ENCODE measurements at places on chromosomes 5 and 9.
A peak's percentile ranks its signal among the peaks of the same experiment; 100 is the strongest.

DNA sequence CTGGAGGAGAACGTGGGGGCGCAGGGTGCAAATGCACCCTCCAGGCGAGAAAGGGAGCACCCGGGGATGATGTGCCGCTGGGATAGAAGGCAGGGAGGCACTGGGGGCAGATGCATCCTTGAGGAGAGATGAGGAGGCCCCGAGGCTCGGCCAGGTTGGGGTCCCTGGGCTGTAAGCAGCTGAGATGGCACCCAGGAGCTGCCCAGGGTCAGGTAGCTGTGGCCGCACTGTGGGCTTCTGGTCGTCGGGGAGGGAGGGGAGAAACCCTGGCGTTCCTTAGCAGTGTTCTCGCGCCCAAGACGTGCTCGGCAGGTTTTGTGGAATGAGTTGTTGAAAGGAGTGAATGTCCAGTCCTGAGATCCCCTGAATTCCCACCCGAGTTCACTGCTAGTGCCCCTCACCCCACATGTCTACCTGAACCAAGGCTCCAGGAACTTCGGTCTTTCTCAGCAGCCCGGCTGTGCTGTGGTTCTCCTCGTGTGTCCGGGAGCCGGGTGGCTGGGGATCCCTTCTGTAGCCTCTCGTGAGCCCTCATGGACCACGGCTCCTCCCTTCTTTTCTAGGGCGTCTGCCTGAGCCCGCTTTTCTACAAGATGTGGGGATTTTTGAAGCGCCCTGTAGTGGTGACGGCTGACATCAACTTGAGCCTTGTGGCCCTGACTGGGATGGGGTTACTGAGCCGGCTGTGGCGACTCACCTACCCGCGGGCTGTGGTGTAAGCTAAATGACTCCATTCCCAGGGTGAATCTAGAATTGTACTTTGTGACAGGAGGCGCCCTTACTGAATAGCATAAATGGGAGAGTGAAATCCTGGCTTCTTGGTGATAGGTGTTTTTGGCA is 1.1 kb downstream of the POMT1 start:
- DNase-seq: peak; percentile 78

DNA sequence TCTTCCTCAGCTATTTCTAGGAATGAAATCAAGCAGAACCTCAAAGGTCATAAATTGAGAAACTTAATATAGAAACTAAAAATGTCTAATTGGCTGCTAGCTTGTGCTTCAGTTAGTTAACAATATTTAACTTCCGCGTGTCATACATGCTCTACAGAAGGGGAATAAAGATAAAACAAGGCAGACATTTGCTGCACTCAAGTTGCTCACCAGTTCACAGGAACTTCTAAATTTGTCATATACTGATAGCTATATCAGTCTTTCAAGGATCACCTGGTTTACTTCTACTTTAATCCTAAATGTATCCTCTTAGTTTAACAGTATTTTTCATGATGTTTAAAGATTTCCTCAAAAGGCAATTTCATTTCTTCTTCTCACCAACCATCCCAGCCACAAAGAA is 8.4 kb downstream of the CCNH start:
- DNase-seq: no peak

DNA sequence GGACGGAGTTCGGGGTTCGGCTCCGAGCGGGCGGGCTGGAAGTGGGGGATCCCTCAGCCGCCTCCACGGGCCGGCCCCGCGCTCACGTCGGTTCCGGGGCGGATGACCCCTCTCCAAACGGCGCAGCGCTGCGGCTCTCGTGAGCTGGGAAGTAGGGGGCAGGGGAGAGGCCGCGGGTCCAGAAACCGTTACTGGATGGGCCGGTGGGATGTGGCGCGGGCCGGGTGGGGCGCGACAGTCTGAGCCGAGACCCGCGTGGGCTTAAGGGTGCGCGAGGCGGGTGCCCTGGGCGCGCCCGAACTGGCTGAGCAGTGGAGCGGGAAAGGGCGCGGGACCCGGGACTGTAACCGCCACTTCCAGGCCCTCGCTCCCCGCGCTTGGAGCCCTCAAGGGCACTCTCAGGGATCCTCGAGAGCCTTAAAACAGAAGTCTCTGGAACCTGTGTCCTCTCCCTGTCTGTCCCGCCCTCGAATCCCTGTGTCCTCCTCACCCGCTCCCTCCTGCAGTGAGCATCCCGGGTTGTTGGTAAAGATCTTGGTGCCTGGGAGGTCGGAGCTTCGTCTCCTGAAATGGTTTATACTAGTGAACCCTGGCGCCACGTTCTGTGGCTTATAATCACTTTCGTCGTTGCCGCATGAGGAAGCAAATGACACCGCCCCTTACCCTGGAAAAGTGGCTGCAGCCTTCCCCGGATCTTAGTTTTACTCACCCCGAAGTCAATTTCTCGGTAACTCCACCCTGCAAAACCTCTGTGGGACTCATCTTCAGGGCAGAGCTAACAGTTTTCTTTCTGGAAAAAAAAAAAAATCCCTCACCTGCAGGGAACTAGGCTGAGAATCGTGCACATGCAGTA is 571 bp upstream of the MARCHF11 start:
- DNase-seq: no peak

- DNase-seq: no peak
These were observed 678.8 kb upstream of the KLF4 start for GRCh38 chr9:108168236-108168850.

DNA sequence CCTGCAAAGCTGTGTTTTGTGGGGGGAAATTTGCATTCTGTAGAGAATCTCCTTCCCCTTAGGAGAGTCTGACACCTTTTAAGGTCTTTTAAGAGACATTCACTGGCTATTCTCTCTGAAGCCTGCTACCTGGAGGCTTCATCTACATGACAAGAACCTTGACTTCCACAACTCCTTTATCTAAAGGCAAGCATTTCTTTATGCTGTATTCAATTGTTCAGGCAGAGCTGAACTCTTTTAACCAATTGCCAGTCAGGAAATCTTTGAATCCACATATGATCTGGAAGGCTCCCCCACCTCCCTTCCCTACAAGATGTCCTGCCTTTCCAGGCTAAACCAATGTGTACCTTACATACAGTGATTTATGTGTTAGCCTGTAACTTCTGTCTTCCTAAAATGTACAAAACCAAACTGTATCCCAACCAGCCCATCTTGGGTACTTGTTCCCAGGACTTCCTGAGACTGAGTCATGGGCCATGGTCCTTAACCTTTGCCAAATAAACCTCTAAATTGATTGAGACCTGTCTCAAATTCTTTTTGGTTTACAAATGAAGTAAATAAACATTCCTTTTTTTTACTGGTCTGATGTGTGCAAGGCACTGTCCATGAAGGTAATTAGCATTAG is 9.9 kb downstream of the C9orf85 start:
- DNase-seq: no peak

DNA sequence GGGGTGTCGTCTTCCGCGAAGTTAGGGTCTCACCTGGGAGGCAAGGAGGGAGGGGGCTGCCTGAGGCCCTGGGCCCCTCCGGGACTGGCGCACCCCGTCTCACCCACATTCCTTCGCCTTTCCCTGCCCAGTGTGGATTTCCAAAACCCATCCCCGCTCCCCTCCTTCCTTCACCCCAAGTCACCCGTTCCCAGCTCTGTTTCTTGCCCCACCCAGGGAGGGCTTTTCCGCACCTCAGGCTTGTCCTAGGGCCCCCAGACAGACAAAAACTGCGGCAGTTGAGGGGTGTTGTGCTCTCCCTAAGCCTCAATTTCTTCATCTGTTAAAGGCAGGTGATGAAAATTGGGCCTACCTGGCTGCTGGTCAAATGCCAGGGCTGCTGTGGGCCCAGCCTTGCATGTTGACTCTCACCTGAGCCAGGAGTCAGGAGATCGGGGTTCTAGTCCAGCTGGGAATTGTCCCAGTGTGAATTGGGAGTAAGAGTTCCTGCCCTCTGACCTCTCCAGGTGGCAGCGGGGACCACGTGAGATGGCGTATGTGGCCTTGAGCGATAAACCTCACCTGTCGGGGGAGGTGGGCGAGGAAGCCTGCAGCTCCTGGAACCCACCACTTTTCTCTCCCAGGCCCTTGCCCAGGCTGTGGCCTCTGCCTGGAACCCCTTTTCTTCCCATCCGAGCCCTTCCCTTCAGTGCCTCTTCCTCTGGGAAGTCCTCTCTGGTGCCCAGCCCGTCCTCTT is 143.4 kb upstream of the IER5L start:
- DNase-seq: no peak

DNA sequence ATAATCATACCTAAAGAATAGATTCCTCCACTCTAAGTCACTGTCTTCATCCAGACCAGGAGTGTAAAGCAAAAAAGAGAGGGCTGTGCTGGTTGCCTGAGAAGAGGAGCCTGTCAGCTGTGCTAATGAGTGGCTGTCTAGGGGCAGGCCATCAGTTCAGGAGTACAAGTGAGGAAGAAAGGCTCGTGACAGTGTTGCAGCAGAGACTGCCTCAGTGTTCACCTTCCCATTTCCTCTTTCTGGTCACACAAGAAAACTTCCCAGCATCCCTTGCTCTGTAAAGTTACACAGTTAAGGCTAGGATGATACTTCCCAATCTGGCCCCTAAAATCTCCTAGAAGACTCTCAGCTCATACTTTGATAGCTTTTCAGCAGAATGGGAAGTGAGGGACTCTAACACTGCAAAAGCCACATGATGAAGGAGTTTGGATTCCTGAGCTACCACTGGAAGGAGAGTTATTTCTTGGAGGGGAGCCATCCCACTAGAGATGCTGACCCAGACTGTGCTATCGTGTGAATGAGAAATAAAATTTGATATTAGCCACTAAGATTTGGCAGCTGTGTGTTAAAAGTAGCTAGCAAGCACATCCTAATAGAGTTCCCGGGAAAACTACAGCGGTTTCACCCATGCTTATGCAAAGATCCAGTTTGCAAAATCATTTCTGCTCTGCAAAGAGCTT is 67.1 kb downstream of the ADAMTS12 start:
- no peak for DNase-seq

DNA sequence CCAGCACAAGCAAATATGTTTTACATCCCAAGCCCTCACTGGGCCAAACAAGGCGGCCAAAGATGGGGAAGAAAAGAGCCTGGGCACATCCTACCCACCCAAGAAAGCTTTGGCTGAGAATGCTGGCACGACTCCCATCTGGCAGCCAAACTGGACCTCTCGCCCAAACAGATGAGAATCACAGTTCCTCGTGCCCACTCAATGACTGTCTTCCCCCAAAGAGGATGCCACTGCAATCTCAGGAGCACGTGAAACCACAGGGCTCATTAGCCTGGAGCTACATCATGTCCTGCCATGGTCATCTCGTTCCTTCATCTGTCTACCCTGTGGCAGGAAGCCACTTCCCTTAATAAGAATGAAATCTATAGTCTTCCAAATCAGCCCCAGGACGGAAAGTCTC is 536.8 kb downstream of the BNC2 start:
- no peak for DNase-seq

GRCh38 chr5:36944607-36945225 is 68.1 kb downstream of the NIPBL start:
- DNase-seq: no peak

GRCh38 chr5:66655395-66656324 is 59.5 kb downstream of the MAST4 start:
- DNase-seq: no peak

GRCh38 chr9:137968235-137968634 is 90.7 kb downstream of the CACNA1B start:
- DNase-seq: no peak
